Natural killer cell treated with Interleukin-12 subunit alpha and Interleukin-12 subunit beta and Interleukin-15 and Interleukin-18, amount 100 ng/mL, for 72 hours (primary cell): ENCODE measurements at places on chromosomes 2 and 18.

DNA sequence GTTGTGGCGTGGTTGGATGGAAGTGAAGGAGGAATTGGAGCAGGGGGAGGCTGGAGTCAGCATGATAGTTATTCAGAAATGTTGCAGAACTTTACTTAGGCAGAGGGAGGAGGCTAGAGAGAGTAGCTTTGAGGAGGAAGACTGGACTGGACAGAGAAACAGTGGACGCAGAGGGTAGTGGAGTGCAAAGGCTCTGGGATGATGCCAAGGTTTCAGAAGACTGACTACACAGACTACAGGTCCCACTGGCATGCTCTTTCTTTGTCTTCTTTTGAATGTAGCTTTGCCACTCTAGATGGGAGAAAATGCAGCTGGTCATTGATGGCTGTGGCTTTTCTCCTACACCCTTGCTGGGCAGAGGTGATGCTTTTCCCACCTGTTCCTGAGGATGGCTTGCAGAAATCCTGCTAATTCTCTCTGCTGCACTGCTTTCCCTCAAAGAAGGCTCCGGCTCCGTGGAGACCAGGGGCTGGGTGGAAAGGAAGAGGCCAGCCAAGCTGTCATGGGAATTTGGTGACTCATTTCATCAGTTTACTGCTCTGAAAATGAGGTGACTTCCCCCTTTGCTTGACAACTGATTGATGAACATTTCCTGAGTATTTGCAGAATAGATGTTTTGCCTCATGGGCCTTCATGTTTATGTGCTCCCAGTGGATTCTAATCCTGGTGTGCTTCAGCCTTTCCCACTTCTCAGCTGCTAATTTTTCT lies 42.4 kb downstream of the MEIS1 start:
- DNase-seq = no peak
- H3K27me3 ChIP-seq = peaks cover 5% of the 10 kb centered on the region
- H3K36me3 ChIP-seq = no peaks in the 10 kb centered on the region
- H3K4me3 ChIP-seq = no peak overlapping the region
- H3K4me1 ChIP-seq = no peaks in the 10 kb centered on the region

DNA sequence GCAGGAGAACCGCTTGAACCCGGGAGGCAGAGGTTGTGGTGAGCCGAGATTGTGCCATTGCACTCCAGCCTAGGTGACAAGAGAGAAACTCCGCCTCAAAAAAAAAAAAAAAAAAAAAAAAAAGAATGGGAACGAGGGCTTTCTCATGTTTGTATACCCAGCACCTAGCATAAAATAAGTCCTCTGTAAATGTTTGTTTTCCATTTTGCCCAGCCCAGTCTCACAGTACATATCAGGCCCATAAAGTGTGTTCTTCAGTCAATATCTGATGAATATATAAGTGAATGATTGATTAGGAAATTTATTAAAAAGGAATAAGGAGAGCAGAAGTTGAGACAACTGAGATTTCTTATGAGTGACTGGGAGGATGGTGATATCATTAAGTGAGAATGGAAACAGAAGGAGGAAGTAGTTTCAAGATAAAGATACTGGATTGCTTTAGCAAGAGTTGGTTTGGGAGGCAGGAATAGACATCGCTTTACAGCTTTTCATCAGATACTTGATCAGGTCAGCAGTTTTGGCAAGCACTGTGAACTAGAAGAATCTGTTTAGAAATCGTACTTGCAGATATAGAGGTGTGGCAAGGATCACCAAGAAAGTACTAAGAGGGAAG lies 327.5 kb downstream of the KIAA1328 start:
- H3K4me3 ChIP-seq = no peak overlapping the region
- no peaks in the 10 kb centered on the region for H3K4me1 ChIP-seq
- DNase-seq = no peak
- H3K27ac ChIP-seq = no peak overlapping the region

GRCh38 chr2:40281021-40281940 lies 170.6 kb downstream of the SLC8A1 start:
- no peak overlapping the region for H3K27ac ChIP-seq
- H3K36me3 ChIP-seq = no peaks in the 10 kb centered on the region
- H3K4me3 ChIP-seq = no peak overlapping the region
- H3K27me3 ChIP-seq = no peaks in the 10 kb centered on the region

GRCh38 chr2:224410946-224411561 lies 9.1 kb upstream of the FAM124B start:
- H3K27ac ChIP-seq = no peak overlapping the region
- no peak overlapping the region for H3K4me3 ChIP-seq
- no peaks in the 10 kb centered on the region for H3K36me3 ChIP-seq
- no peaks in the 10 kb centered on the region for H3K4me1 ChIP-seq

GRCh38 chr2:73821227-73821626 lies 7.5 kb upstream of the STAMBP start:
- peak; percentile 84 for DNase-seq
- H3K27me3 ChIP-seq = peaks cover 6% of the 10 kb centered on the region
- peak overlapping the region; percentile 83 for H3K27ac ChIP-seq
- H3K4me3 ChIP-seq = peak overlapping the region; percentile 80
- H3K4me1 ChIP-seq = peaks cover 52% of the 10 kb centered on the region

DNA sequence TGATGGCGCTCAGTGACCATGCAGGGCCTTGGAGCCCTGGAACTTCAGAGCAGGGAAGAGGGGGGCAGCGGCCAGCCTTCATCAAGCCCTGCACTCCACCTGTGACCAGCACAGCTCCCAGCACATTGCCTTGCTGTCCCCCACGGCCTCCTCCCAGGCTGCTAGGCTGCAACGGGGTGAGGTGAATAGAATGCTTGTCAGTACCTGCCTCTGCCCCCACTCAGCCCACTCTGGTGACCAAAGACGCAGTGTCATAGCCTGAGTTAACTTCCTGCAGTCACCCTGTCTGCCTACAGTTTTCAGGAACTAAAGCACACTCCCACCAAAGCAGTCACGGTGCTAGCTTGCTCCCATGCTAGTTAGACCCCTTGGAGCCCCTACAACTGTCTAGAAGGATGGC lies 72.1 kb downstream of the STPG4 start:
- H3K4me1 ChIP-seq = peaks cover 6% of the 10 kb centered on the region
- no peaks in the 10 kb centered on the region for H3K36me3 ChIP-seq
- no peak overlapping the region for H3K27ac ChIP-seq
- H3K27me3 ChIP-seq = no peaks in the 10 kb centered on the region

- no peak overlapping the region for H3K27ac ChIP-seq
- no peaks in the 10 kb centered on the region for H3K36me3 ChIP-seq
- H3K4me1 ChIP-seq = peaks cover 38% of the 10 kb centered on the region
Observed at GRCh38 chr2:176285321-176285720, 16.1 kb downstream of the MTX2 start.

DNA sequence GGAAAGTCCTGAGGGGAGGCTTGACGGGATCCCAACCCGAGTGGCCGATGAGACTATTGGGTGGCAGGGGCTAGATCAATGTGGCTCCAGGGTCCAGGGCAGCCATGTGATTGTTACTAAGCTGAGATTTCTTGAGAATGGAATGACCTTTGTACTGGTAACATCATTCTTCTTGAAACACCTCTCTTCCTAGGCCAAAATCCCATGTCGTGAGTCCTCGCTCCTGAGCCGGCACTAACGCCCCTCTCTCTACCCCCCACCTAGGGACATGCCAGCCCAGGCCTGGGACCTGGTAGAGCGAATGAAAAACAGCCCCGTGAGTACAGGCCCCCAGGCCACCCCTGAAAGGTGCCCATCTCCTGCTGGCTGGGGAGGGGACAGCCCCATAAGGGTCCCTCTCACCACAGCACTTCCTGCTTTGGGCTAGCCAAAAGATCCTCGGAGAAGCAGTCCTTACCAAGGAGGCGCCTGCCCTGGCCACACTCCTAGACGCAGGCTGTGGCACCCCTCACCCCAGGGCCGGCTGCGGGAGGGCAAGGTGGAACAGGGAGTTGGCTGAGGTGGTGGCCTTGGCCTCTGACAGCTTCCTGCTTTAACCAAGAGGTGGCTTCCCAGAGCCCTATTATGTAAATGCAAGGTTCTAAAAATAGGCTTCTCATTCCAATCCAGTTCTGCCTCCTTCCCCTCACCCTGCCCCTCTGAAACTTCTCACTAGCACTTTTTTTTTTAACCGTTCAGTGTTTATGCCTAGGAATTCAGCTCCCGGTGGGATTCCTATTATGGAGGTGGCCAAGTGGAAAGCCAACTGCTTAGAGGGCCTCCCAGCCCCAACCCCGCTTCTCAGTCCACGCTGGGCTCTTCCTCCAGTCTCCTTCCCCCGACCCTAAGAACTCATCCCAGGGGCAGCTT lies 126.6 kb upstream of the PPP1CB start:
- peak overlapping the region; percentile 80 for H3K4me3 ChIP-seq
- H3K27ac ChIP-seq = peak overlapping the region; percentile 100
- H3K4me1 ChIP-seq = peaks cover 64% of the 10 kb centered on the region
- H3K27me3 ChIP-seq = no peaks in the 10 kb centered on the region
- peak; percentile 90 for DNase-seq

DNA sequence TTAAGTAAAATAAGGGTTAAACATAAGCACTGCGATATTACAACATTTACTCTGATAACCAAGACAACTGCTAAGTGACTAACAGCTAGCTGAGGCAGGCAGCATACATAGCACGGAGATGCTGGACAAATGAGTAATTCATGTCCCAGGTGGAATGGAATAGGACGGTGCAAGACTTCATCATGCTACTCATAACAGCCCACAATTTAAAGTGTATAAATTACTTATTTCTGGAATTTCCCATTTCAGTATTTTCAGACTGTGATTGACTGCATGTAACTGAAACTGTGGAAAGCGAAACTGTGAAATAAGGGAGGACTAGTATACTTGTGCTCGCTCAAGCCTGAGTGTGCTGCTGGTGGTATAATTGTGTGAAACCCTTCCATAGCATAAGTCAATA lies 12.9 kb downstream of the IER3IP1 start:
- DNase-seq = no peak
- no peak overlapping the region for H3K27ac ChIP-seq
- H3K4me1 ChIP-seq = peaks cover 19% of the 10 kb centered on the region
- H3K36me3 ChIP-seq = peaks cover 5% of the 10 kb centered on the region

DNA sequence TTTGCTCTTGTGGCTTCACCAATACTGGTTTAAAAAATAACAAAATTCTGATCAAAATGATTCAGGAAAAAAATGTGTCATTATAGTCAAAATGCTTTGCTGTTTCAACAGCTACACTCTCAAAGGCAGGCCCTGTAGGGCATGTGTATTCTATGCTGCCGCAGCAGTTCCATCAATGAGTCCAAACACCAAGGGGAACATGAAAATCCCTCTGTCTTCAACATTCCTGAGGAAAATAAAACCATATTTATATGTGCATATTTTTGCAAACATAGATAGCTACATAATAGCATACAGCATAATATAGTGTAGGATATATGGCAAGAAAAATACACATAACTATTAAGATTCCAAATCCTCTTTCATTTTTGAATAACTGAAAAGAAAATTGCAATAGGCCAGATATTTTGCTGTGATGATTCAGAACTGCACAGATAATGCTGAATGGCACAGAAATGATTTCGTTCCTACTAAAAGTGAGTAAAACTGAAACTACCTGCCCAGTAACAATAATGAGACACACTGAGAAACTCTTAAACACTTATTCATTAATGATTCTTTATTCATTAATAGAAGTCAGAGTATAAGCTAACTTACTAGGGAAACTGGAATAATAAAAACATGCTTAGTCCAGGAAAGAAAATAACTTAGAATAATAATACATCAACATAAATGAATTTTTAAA lies 343.8 kb downstream of the SUCLG1 start:
- no peak for DNase-seq
- peaks cover 6% of the 10 kb centered on the region for H3K27me3 ChIP-seq
- H3K36me3 ChIP-seq = peaks cover 7% of the 10 kb centered on the region
- no peak overlapping the region for H3K4me3 ChIP-seq

- peaks cover 61% of the 10 kb centered on the region for H3K4me1 ChIP-seq
- peak overlapping the region; percentile 69 for H3K4me3 ChIP-seq
- H3K27me3 ChIP-seq = no peaks in the 10 kb centered on the region
- no peak for DNase-seq
- peak overlapping the region; percentile 98 for H3K27ac ChIP-seq
- H3K36me3 ChIP-seq = no peaks in the 10 kb centered on the region
Observed at GRCh38 chr2:8458503-8459459, 223.1 kb upstream of the ID2 start.

- no peaks in the 10 kb centered on the region for H3K27me3 ChIP-seq
- no peak for DNase-seq
- no peak overlapping the region for H3K4me3 ChIP-seq
- no peaks in the 10 kb centered on the region for H3K36me3 ChIP-seq
- H3K27ac ChIP-seq = no peak overlapping the region
Observed at GRCh38 chr2:150526827-150527226, 39.4 kb upstream of the RND3 start.

- H3K4me3 ChIP-seq = peak overlapping the region; percentile 37
- H3K27ac ChIP-seq = peak overlapping the region; percentile 68
- no peaks in the 10 kb centered on the region for H3K36me3 ChIP-seq
- H3K27me3 ChIP-seq = no peaks in the 10 kb centered on the region
- no peak for DNase-seq
Observed at GRCh38 chr2:152166633-152167032, 8.9 kb downstream of the STAM2 start.

GRCh38 chr2:118841828-118842461 lies 5.5 kb downstream of the EN1 start:
- no peaks in the 10 kb centered on the region for H3K36me3 ChIP-seq
- DNase-seq = no peak
- H3K27ac ChIP-seq = no peak overlapping the region
- H3K4me1 ChIP-seq = peaks cover 8% of the 10 kb centered on the region

- no peak overlapping the region for H3K27ac ChIP-seq
- no peak overlapping the region for H3K4me3 ChIP-seq
- peaks cover 22% of the 10 kb centered on the region for H3K36me3 ChIP-seq
- no peak for DNase-seq
- peaks cover 6% of the 10 kb centered on the region for H3K27me3 ChIP-seq
- H3K4me1 ChIP-seq = peaks cover 7% of the 10 kb centered on the region
Observed at GRCh38 chr2:238467062-238467461, 40.3 kb downstream of the ASB1 start.

- H3K4me3 ChIP-seq = no peak overlapping the region
- no peaks in the 10 kb centered on the region for H3K36me3 ChIP-seq
- H3K27ac ChIP-seq = no peak overlapping the region
Observed at GRCh38 chr2:239824046-239824694, 201.0 kb downstream of the NDUFA10 start.

DNA sequence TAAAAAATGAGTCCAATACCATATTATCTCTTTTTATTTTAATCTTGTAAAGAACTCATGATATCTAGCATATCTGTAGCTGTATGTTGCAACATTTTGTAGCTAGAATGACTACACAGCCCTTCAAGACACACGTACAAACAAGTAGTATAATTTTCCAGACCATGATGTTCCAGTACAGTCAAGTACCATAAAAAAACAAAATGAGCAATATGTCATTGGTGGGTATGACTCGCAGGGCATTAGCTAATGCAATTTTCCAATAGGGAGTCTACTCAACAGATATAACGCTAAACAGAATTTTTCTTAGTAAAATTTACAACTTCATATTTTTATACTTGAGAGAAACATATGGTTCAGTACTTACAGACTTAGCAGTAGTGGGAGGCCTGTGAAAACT lies 53.6 kb upstream of the UGP2 start:
- H3K4me3 ChIP-seq = no peak overlapping the region
- H3K36me3 ChIP-seq = no peaks in the 10 kb centered on the region
- no peak overlapping the region for H3K27ac ChIP-seq
- DNase-seq = no peak

DNA sequence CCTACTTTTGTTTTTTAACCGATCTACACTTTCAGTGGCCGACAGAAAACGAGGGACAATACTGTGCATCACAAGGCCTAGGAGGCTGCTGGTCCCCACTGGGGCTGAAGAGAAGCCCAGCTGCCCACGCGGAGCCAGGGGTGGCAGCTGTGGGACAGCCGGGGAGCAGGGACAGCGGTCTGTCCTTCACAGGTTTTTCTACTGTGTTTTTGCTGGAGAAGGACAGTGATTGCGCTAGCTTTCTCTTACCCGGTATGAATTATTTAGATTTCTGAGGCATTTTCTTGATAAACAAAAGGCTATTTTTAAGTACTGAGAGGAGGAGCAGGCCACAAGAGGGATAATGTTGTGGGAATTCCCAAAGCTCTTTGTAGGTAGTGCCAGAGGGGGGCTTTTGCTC lies 219.8 kb downstream of the ATAD2B start:
- H3K4me1 ChIP-seq = peaks cover 14% of the 10 kb centered on the region
- H3K27ac ChIP-seq = no peak overlapping the region
- H3K36me3 ChIP-seq = no peaks in the 10 kb centered on the region
- no peak overlapping the region for H3K4me3 ChIP-seq
- peak; percentile 41 for DNase-seq
